ENCODE measurements at places on chromosomes 12 and 14. TPM values are rescaled to one million over a fixed set of nuclear protein-coding genes. Genes with fewer than 3 reads are reported as not detected.

- H3K4me3 ChIP-seq = no peak overlapping the region
- peak overlapping the region; percentile 9 for H3K27ac ChIP-seq
- H3K36me3 ChIP-seq = peaks cover 9% of the 10 kb centered on the region
Measured at GRCh38 chr12:132622437-132623071, 4.0 kb downstream of the P2RX2 start.

Gene SSPN
- 3.5 TPM for polyA plus RNA-seq

GRCh38 chr12:111359231-111359913 lies 9.5 kb downstream of the PHETA1 start:
- 0 out of 2 replicates have a peak, but pooled peaks cover 2% of the 10 kb centered on the region for H3K4me1 ChIP-seq
- H3K27ac ChIP-seq = no peak overlapping the region
- peaks cover 8% of the 10 kb centered on the region for H3K36me3 ChIP-seq

Gene NFATC4
- polyA plus RNA-seq = 35.8 TPM

Gene KRT80
- 3.4 TPM for polyA plus RNA-seq

- no peak overlapping the region for H3K27ac ChIP-seq
- peaks cover 9% of the 10 kb centered on the region for H3K4me1 ChIP-seq
- no peaks in the 10 kb centered on the region for H3K27me3 ChIP-seq
- H3K4me3 ChIP-seq = no peak overlapping the region
- H3K36me3 ChIP-seq = peaks cover 13% of the 10 kb centered on the region
Measured at GRCh38 chr12:123531091-123531490, 2.4 kb downstream of the RILPL1 start.

GRCh38 chr12:26044007-26044394 lies 80.8 kb downstream of the BHLHE41 start:
- peaks cover 14% of the 10 kb centered on the region for H3K4me1 ChIP-seq
- peak; percentile 51 for DNase-seq
- no peaks in the 10 kb centered on the region for H3K36me3 ChIP-seq
- H3K27ac ChIP-seq = no peak overlapping the region
- H3K27me3 ChIP-seq = no peaks in the 10 kb centered on the region
- H3K4me3 ChIP-seq = no peak overlapping the region

- no peaks in the 10 kb centered on the region for H3K27me3 ChIP-seq
- no peaks in the 10 kb centered on the region for H3K36me3 ChIP-seq
- peaks cover 24% of the 10 kb centered on the region for H3K4me1 ChIP-seq
- H3K4me3 ChIP-seq = no peak overlapping the region
Measured at GRCh38 chr12:92075425-92075914, 70.2 kb downstream of the BTG1 start.

GRCh38 chr14:57560681-57561080 lies 67.0 kb upstream of the CCDC198 start:
- no peaks in the 10 kb centered on the region for H3K4me1 ChIP-seq
- no peak for DNase-seq
- H3K27ac ChIP-seq = no peak overlapping the region
- no peak overlapping the region for H3K4me3 ChIP-seq

- H3K4me1 ChIP-seq = no peaks in the 10 kb centered on the region
- no peak overlapping the region for H3K4me3 ChIP-seq
- H3K27ac ChIP-seq = no peak overlapping the region
- H3K27me3 ChIP-seq = peaks cover 30% of the 10 kb centered on the region
- no peak for DNase-seq
Measured at GRCh38 chr14:90456551-90456950, 59.7 kb downstream of the CALM1 start.

- peaks cover 15% of the 10 kb centered on the region for H3K4me1 ChIP-seq
- no peak overlapping the region for H3K4me3 ChIP-seq
- H3K27ac ChIP-seq = no peak overlapping the region
- no peaks in the 10 kb centered on the region for H3K36me3 ChIP-seq
Measured at GRCh38 chr14:31965735-31966598, 111.1 kb upstream of the ARHGAP5 start.

Gene BEGAIN
- 1.2 TPM for polyA plus RNA-seq

GRCh38 chr14:100813291-100813690 lies 12.6 kb upstream of the MEG3 start:
- no peak overlapping the region for H3K27ac ChIP-seq
- DNase-seq = no peak
- H3K4me1 ChIP-seq = peaks cover 12% of the 10 kb centered on the region
- H3K4me3 ChIP-seq = no peak overlapping the region
- H3K36me3 ChIP-seq = no peaks in the 10 kb centered on the region
- H3K27me3 ChIP-seq = peaks cover 13% of the 10 kb centered on the region

Gene SERPINA5
- polyA plus RNA-seq = not detected

Gene INHBE
- polyA plus RNA-seq = 1.2 TPM

Gene SLC17A8
- not detected for polyA plus RNA-seq

- no peaks in the 10 kb centered on the region for H3K4me1 ChIP-seq
- H3K27me3 ChIP-seq = peaks cover under 1% of the 10 kb centered on the region
- H3K36me3 ChIP-seq = no peaks in the 10 kb centered on the region
- no peak overlapping the region for H3K4me3 ChIP-seq
- no peak for DNase-seq
Measured at GRCh38 chr12:110680032-110680431, 8.9 kb downstream of the HVCN1 start.

DNA sequence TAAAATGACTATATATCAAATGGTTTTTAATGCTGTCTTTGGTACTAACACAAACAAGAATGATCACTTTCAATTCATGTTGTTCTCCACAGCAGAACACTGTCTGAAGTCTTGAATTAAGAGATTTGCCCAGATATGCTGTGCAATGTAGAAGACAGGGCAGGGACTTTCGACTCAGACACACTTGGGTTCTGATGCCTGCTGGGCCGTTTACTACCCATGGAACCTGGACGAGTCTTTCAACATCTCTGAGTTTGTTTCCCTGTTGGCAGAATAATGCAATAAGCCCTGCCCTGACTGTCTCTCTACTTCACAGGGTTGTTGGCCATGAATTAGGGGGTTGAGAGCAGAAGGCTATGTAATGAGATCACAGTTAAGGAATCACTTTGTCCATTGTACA lies 162.6 kb upstream of the TMPO start:
- no peaks in the 10 kb centered on the region for H3K36me3 ChIP-seq
- H3K27me3 ChIP-seq = no peaks in the 10 kb centered on the region
- no peak overlapping the region for H3K4me3 ChIP-seq
- H3K4me1 ChIP-seq = no peaks in the 10 kb centered on the region

- no peak for DNase-seq
- no peak overlapping the region for H3K27ac ChIP-seq
- no peak overlapping the region for H3K4me3 ChIP-seq
Measured at GRCh38 chr12:14254781-14255180, 110.7 kb upstream of the ATF7IP start.

- H3K36me3 ChIP-seq = no peaks in the 10 kb centered on the region
- H3K4me3 ChIP-seq = no peak overlapping the region
- H3K27ac ChIP-seq = no peak overlapping the region
- peaks cover 34% of the 10 kb centered on the region for H3K27me3 ChIP-seq
- peaks cover 2% of the 10 kb centered on the region for H3K4me1 ChIP-seq
Measured at GRCh38 chr14:104927901-104928300, 3.2 kb downstream of the PLD4 start.

DNA sequence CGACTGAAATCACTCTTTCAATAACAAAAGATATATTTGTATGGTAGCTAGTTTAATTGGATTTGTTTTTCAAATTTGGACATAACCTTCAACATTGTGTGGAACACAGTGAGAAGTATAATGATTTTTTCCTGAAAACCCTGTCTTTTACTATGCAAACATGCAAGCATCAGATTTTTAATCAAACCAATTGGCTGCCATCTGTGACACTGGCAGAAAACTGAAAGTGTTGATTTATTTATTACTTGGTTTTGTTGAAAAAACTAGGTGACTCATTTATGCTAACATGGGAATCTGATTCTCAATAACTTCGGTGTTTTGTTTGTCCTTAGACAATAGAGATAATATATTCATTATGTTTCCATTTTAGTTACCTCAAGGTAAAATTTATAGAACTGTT lies 82.0 kb downstream of the NTS start:
- no peaks in the 10 kb centered on the region for H3K4me1 ChIP-seq
- no peak overlapping the region for H3K27ac ChIP-seq
- no peaks in the 10 kb centered on the region for H3K27me3 ChIP-seq
- H3K4me3 ChIP-seq = no peak overlapping the region
- no peak for DNase-seq
- H3K36me3 ChIP-seq = no peaks in the 10 kb centered on the region

- peak; percentile 73 for DNase-seq
- peak overlapping the region; percentile 70 for H3K27ac ChIP-seq
- peaks cover 6% of the 10 kb centered on the region for H3K36me3 ChIP-seq
- peaks cover 9% of the 10 kb centered on the region for H3K27me3 ChIP-seq
Measured at GRCh38 chr12:71755146-71755892, 656 bp downstream of the RAB21 start.

DNA sequence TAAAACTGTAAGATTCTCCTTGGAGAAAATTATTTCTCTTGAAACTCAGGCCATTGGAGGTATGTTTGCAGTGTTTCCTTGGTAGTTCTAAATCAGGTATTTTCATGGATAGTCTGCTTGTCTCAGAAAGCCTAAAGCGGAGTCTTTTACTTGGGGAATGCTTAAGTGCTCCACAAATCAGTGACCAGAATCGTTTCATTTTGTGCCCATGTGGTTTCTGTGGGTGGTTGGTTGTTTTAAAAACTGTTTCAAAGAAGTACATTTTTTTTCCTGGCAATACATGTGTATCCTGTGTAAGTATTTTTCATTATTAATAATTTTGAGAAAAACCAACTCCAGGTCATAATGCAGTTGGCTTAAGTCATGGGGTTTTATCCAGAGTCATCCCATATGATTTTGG lies 33.6 kb downstream of the CCDC91 start:
- no peak for DNase-seq
- no peak overlapping the region for H3K27ac ChIP-seq
- no peaks in the 10 kb centered on the region for H3K27me3 ChIP-seq
- H3K4me1 ChIP-seq = no peaks in the 10 kb centered on the region
- H3K4me3 ChIP-seq = no peak overlapping the region

Gene TDRD9
- polyA plus RNA-seq = 0.09 TPM

GRCh38 chr12:53613821-53614220 lies 12.4 kb downstream of the ATF7 start:
- no peaks in the 10 kb centered on the region for H3K4me1 ChIP-seq
- no peaks in the 10 kb centered on the region for H3K27me3 ChIP-seq
- peak; percentile 23 for DNase-seq
- H3K27ac ChIP-seq = no peak overlapping the region
- H3K4me3 ChIP-seq = no peak overlapping the region

DNA sequence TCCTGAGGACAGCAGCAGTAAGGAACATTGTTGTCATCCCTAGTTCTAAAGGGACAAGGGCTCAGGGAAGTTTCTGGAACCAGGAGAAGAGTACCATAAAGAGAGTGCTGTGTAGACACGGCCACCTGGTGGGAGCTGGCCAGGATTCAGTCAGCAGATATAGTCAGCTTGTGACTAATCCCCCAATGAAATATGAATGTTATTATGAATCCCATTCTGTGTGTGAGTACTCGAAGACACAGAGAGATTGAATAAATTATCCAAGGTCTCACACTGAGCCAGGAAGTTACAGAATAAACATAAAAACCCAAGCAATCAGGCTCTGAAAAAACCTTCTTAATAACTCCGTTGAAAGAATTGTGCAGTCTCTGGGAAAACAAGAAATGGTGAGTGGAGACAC lies 1359.5 kb downstream of the AACS start:
- no peak for DNase-seq
- H3K4me3 ChIP-seq = no peak overlapping the region
- H3K36me3 ChIP-seq = no peaks in the 10 kb centered on the region
- no peaks in the 10 kb centered on the region for H3K4me1 ChIP-seq
- no peak overlapping the region for H3K27ac ChIP-seq

DNA sequence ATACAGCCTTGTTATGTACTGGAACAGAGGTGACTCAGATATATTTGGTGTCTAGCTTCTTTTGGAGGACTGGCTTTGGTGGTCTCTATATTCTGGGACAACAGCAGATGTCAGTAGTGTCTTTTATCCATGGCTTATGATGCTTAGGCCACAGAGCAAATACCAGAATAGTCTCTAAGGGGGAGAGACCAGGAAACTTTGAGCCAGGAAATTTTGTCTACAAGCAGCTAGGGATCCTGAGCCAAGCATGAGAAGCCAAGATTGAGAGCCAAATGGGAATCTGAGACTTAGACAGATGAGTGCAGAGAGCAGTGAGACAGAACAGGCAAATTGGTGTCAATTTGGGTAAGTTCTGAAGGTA lies 28.4 kb upstream of the PTPRR start:
- no peaks in the 10 kb centered on the region for H3K36me3 ChIP-seq
- no peak overlapping the region for H3K27ac ChIP-seq
- no peaks in the 10 kb centered on the region for H3K4me1 ChIP-seq
- H3K27me3 ChIP-seq = no peaks in the 10 kb centered on the region

GRCh38 chr12:95804291-95804690 lies 13.7 kb upstream of the NTN4 start:
- H3K4me3 ChIP-seq = no peak overlapping the region
- no peak for DNase-seq
- no peak overlapping the region for H3K27ac ChIP-seq
- no peaks in the 10 kb centered on the region for H3K27me3 ChIP-seq
- H3K36me3 ChIP-seq = no peaks in the 10 kb centered on the region

DNA sequence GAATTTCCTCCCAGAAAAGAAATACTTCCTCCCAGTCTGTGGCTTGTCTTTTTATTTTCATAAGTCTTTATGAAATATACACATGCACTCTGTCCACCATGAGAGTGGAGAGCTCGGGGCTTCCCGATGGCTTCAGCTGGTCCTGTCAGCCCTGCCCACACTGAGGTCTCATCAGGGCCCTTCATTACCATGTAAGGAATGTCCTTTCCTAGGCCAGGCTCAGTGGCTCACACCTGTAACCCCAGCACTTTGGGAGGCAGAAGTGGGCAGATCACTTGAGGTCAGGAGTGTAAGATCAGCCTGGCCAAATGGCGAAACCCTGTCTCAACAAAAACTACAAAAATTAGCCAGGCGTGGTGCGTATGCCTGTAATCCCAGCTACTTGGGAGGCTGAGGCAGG lies 77.0 kb downstream of the CPSF2 start:
- peaks cover 16% of the 10 kb centered on the region for H3K27me3 ChIP-seq
- no peak overlapping the region for H3K27ac ChIP-seq
- no peak for DNase-seq
- H3K4me1 ChIP-seq = no peaks in the 10 kb centered on the region
- H3K36me3 ChIP-seq = no peaks in the 10 kb centered on the region

Gene SMIM41
- polyA plus RNA-seq = not detected

Gene TDP1
- 23.3 TPM for polyA plus RNA-seq

DNA sequence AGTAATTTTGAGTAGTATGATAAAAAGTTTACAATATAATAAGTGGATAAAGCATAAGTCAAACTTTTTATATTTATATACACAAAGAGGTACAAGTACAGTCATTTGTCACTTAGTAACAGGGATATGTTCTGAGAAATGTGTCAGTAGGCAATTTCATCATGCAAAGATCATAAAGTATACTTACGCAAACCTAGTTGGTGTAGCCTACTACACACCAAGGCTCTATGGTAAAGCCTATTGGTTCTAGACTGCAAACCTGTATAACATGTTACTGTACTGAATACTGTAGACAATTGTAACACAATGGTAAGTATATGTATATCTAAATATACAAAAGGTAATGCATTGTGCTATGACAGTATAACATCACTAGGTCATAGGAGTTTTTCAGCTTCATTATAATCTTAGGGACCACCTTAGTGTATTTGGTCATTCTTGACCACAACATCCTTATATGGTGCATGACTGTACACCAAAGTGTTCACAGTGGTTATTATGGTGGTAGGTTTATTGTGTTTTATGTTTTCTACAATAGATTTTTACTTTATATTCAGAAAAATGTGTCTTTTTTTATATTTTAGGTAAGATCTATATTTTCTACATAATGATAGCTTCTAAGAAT lies 14.9 kb upstream of the SCFD1 start:
- peaks cover 16% of the 10 kb centered on the region for H3K36me3 ChIP-seq
- no peak overlapping the region for H3K27ac ChIP-seq
- H3K4me1 ChIP-seq = no peaks in the 10 kb centered on the region
- H3K27me3 ChIP-seq = no peaks in the 10 kb centered on the region
- DNase-seq = peak; percentile 56
- H3K4me3 ChIP-seq = no peak overlapping the region

Measured in IMR-90 (cell line).